ENCODE measurements at places on chromosomes 2 and 18.

- no peak for DNase-seq
These were observed 391.9 kb downstream of the RND3 start for GRCh38 chr2:150095361-150096095.

- no peak for DNase-seq
These were observed 71.0 kb downstream of the GALNT14 start for GRCh38 chr2:31067259-31067658.

- DNase-seq = no peak
These were observed 42.3 kb downstream of the DDX1 start for GRCh38 chr2:15633971-15634346.

GRCh38 chr2:234673961-234674759, 177.3 kb upstream of the ARL4C start:
- DNase-seq = no peak

DNA sequence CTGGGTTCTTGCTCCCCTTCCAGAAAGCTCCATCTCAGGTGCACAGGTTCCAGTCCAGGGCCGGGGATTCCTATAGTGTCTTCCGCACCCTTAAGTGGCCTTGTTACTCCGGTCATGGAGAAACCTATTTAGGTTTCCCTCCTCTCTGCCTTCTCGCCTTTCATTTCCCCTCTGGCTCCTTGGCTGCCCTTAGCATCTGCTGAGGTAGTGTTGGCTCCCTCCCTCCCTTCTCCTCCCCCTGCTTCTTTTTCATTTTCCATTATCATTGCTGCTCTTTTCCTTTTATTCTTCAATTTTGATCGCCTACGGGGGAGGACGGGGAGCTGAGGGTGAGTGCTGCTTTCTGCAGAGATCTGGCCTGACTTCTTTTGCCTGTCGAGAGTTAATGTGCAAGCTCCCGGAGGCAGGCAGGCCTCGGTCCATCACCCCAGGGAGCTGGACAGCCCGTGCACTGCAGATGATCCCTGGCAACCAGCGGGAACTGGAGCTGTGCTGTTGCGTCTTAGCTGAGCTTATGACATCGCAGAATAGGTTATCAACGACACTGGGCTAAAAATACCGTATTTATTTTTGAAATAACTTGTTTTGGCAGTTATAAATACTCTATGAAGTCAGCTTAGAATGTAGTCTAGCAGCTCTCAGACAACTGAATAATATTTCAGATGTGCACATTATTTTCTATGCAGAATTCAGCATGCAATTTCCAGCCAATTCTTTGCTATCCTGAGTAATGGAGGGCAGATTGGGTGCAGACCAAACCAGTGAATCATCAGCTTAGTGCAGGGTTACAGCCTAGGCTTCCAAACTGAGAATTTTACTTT, 141.9 kb downstream of the SLC4A3 start:
- DNase-seq = no peak

GRCh38 chr18:55013685-55014084, 54.4 kb upstream of the CCDC68 start:
- no peak for DNase-seq

- DNase-seq = no peak
These were observed 19.2 kb downstream of the ABI2 start for GRCh38 chr2:203347375-203347774.

DNA sequence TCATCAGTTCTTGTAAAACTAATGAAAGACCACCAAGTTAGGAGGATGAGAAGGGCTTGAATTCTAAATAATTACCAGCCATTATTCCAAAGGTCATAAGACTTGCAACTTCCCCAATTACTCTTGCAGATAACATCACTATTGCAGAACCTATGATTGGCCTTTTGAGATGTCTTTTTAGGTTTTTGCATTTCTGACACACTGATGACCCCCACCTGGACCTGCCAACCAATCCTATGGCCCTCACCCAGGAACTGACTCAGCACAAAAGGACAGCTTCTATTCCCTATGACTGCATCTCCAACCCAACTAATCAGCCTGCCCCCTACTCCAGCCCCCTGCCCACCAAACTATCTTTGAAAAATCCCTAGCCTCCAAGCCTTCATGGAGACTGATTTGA, 111.5 kb upstream of the COPS8 start:
- DNase-seq = no peak

DNA sequence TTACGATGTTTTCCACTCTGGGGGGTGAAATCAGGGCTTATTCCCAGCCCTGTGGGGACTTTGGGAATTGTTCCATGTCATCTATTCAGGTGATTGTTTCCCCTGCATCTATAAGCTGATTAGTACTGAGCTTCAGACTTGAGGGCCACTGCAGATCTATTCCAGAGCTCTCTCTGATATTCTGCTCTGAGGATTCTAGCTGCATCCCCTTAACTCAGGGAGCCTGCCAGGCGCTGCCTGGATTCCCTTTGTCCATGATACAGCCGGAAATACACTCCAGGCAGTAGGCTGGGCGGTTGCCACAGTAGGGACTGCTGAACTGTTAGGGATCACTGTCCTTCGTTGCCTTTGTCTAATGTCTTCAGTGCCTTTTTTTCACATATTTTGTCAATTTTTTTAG, 31.3 kb downstream of the PTRHD1 start:
- DNase-seq = no peak

- DNase-seq = no peak
These were observed 143.8 kb downstream of the SH3BP4 start for GRCh38 chr2:235095569-235095968.

DNA sequence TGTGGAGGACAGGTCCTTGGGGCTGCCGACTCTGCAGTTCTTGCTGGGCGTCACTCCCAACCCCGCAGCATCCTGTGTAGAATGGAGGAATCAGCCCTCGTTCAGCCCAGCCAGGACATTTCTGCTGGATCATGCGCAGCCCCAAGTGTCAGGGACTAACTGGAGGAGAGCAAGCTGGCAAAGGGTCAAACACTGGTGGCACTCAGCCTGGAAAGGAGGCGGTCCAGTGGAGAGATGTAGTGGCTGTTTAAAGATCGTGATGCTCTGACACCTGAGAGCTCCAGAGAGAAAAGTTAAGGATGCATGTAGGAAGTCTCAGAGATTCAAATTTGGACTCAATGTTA, 63.6 kb upstream of the SH3RF3 start:
- no peak for DNase-seq

- DNase-seq = peak; percentile 44
These were observed 335 bp downstream of the ERFE start for GRCh38 chr2:238159071-238159539.

- DNase-seq = peak; percentile 35
These were observed 23.2 kb downstream of the SPEG start for GRCh38 chr2:219457784-219458369.

DNA sequence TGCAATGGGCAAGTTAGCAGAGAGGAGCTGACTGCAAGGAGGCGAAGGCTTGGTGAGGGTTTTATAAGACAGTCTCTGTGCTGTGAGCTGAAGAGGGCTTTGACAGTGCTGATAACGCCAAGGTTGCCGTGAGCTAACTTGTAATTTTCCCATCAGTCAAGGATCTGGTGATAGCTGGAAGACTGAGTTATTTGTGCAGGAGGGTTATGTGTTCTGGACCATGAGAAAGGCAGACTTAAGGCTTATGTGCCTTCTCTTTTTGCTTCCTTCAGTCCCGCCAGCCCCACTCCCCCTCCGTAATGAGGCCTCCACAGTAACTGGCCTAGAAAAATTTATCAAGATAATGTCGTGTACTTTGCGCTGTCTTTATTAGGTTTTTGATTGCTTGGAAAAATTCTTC, 94.6 kb downstream of the RTP5 start:
- no peak for DNase-seq

DNA sequence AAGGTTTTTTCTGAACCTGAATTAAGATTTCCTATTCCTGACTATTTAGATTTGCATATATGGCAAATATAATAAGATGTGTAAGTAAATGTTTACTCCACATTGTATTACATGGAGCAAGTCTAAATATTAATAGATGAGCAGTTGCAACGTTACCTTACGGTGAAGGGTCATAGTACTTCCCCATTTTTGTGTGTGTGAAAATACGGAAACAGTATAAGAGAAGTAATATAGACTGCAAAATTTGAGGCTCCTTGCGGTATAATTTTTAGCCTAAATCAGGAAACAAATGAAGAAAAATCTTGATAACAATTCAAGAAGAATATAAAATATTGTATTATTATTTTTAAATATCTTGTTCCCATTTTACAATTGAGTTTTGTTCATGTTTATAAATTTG, 434.2 kb downstream of the GRB14 start:
- DNase-seq = no peak

- no peak for DNase-seq
These were observed 55.2 kb downstream of the TRAPPC12 start for GRCh38 chr2:3434654-3435053.

DNA sequence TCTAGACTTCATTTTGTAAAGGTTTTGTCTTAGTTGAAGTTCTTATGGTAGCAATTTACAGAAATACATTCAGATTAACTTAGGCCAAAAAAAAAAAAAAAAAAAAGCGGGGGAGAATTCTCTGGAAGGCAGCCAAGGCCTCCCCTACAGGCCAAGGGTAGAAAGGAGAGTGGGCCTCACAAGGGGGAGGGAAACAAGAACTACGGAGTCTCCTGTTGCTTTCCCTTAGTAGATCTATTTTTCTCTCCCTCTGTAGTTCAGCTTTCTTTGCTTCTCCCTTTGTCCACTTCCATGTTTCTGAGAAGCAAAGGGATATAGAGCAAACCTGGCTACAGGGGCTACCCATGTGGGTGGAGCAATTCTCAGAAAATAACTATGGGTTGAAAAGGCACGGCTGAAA, 2.4 kb upstream of the STK11IP start:
- DNase-seq = no peak

GRCh38 chr2:6773694-6774044, 92.0 kb downstream of the CMPK2 start:
- DNase-seq = no peak

DNA sequence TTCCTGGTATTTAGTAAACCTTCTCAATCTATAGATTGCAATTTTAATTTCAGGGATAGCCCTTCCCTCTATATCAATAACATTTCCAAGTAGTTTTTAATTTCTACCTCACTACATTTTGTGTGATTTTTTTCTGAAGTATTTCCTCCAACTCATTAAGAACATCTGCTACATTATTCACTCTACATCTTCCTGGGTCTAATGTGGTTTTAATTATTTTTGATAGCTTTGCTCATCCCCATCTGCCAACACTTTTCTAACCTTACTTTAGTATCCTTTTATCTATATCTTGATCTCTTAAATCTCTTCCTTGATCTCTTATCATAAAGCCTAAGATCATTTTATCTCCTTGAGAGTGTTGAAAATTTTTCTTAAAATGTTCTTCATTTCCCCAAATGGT, 278.3 kb upstream of the CYP26B1 start:
- no peak for DNase-seq

GRCh38 chr2:162478721-162479129, 134.8 kb downstream of the GCA start:
- DNase-seq = no peak

GRCh38 chr2:43228756-43229659, 2.6 kb upstream of the ZFP36L2 start:
- peak; percentile 30 for DNase-seq

DNA sequence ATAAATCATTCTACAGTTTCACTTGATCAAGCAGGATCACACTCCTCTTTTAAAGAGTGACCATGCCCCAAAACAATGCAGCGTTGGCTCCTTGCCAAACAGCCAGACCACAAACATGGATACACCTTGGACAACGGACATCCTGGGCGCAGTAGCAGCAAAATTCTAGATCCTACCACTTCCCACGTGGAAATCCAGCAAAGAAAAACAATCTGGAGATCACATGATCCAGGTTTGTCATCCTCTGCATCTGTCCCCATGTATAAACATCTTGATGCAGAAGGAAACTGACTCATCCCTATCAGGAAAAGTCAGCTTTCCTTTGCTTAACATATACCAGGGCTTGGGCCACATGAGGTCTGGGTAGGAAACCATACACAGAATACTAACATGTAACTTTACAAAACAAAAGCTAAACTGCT, 53.1 kb downstream of the ZNF521 start:
- DNase-seq = no peak

DNA sequence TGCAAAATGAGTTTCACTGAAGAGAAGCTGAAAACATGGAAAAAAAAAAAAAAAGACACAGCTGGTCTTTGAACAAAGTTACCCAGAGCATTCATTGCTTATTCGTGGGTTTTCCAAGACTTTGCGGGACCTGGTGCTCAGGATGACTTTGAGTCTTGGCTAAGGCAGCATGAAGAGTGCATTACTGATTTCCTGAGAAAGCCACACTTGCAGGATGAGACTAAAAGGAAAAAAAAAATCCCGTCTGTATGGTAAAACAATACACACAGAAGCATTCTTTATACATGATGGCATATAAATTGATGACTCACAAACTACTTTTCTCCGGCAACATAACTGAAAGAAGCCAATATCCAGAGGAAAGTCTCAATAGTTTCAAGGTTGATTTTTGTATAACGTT, 195.4 kb downstream of the SPP2 start:
- no peak for DNase-seq

- DNase-seq = no peak
These were observed 52.2 kb downstream of the ODC1 start for GRCh38 chr2:10395893-10396292.

- DNase-seq = no peak
These were observed 313.4 kb upstream of the ID2 start for GRCh38 chr2:8368463-8368862.

DNA sequence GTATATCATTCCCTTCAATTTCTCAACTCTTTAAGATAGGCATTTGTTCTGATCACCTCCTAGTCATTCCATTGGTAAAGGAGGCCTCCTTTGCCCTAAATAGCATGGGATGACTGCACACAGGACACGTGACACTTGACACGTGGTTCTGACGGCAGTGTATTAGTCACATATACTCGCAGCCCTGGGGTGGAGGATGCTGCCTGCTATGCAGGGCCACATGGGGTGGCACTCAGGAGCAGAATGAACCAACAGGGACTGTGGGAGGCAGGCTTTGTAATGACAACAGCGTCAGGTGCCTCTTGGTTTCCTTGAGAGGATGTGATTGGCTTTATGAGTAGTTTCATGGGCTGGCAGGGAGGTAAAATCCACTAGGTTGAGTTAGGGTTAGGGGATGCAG, 9.3 kb upstream of the KCNS3 start:
- no peak for DNase-seq

DNA sequence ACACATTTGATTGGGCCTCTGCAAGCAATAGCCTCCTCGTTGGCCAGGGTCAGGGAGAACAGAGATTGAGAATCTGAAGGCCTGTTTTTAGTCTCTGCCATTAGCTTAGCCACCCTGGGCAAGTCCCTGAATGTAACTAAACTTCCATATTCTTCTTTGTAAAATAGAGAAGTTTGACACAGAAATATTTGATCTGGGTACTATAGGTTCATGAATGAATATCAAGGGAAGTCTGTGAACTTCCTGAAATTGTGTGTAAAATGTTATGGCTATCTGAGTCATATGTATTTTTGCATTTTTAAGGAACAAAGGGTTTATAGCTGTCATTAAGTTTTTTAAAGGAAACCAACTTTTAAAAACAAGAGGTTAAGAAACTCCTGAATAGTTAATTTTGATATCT, 23.2 kb downstream of the RND3 start:
- no peak for DNase-seq

- DNase-seq = no peak
These were observed 58.0 kb downstream of the LINC00305 start for GRCh38 chr18:64090876-64091275.

GRCh38 chr2:1925928-1926327, 181.6 kb upstream of the PXDN start:
- DNase-seq = no peak
